ENCODE measurements at places on chromosomes 7 and 10. TPM values are rescaled to one million over a fixed set of nuclear protein-coding genes. Genes with fewer than 3 reads are reported as not detected.
A peak's percentile ranks its signal among the peaks of the same experiment; 100 is the strongest.

DNA sequence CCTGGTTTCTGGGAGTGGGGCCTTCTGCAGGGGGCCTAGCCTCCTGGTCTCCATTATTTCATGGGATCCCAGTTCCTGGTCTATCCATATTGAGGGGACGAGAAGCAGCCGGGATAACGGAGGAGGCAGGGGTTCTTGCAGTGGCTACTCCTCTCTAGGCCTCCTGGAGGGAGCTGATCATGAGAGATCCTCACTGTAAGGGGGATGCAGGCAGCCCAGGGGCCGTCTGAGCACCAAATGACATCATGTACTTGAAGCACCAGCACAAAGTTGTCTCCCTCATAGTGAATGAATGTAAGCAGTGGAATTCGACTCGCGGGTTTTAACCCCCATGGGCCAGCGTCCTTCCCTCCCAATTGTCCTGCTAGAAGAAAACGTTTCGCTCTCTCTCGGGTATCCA, 964 bp upstream of the ADCY1 start:
- no peak for DNase-seq

DNA sequence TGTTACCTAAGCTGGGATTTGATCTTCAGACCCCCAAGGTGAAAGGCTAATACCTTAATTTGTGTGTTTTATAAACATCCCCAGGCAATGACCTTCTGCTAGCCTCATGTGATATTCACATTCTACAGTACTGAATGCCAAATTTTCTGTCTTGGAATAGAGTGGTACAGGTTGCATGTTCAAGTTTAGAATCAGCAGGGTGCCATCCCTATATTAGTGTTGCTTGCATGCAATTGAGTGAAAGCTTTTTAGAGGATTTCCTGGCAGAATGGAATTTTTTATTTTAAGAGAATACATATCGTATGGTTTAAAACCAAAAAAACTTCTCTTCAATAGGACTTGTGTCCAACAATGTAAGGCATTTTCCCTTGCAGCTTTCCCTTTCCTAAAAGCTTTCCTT, 107.3 kb downstream of the LRMDA start:
- DNase-seq, result no peak

GRCh38 chr7:32890010-32890792, 1.4 kb downstream of the KBTBD2 start:
- DNase-seq, result no peak

DNA sequence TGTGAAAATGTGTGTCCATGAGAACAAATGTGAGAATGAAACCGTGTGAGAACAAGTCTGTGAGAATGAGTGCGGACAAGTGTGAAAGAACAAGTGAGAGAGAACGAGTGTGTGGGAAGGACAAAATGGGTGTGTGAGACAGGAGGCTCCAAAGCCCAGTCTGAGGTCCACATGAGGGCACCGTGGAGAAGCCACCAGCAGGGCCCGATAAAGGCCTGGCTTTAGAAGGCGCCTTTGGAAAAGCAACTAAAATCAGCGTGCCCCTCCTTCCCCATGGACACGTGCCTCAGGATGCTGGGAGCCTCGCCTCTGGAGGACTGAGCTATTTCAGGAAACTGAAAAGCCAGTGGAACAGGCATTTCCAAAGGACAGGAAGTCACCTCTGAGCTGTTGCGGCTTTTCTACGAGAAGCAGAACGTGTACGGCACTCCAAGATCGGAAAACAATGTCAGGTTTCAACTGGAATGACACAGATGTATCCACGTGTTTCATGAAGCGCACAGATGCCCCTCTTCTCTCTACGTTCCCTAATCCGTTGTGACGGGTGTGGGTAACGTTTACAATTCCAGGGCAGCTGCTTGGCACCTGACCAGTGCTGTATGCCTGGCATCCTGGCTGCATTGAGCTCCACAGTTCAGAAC, 46.4 kb downstream of the ESYT2 start:
- DNase-seq, result no peak

- no peak for DNase-seq
These were observed 991 bp downstream of the ZNF239 start for GRCh38 chr10:43573250-43574000.

DNA sequence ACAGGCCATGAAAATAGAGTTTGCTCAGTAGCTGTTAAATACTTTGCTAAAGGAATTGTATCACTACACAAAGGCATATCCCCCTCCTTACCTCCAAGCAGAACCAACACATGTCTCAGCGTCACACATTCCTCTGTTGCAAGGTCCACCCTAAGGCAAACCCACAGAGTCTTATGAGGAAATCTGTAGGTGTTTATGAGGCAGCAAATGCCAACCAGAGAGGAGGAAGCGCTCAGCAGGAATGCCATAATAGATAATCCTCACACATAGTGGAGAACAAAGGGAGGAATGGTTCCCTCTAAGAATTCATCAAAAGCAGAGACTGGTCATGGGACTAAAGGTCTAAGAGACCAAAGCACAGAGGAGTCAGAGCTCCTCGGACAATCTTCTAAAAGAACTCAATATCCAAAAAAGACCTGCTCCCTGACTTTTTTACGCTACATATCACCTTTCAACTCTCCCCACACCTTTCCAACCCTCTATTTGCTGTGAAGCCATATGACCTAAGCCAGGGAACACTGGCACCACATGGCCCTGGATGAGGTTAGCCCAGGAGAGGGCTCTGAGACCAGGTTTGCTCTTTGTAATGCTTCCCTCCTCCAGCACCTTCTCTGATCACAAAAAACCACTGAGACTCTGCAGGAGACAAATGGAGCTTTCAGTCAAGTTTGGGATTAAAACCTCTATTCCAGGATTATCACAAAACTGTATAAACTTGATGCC, 7.3 kb downstream of the SLC25A13 start:
- no peak for DNase-seq

- no peak for DNase-seq
These were observed 118.7 kb downstream of the MAD1L1 start for GRCh38 chr7:2114052-2114451.

GRCh38 chr7:115869190-115869589, 161.4 kb downstream of the TFEC start:
- DNase-seq, result no peak

- DNase-seq, result no peak
These were observed 5.9 kb upstream of the FAM131B start for GRCh38 chr7:143368387-143368786.

DNA sequence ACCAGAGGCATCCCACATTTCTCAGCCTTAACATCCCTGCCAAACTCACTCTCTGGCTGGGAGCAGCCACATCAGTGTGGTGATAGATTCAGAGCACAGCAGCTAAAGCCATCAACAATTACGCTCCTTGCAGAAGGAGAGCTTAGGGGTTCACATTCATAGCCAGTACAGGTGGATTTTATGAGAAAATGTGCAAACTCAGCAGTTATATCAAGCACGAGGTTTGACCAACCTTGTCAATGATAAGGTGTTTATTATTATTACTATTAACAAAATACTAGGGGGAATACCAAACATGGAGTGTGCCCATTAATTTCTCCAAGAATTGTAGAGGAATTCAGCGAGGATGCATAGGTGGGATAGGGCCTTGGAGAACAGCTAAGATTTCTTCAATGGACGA, 362.3 kb downstream of the WDR11 start:
- DNase-seq, result no peak

DNA sequence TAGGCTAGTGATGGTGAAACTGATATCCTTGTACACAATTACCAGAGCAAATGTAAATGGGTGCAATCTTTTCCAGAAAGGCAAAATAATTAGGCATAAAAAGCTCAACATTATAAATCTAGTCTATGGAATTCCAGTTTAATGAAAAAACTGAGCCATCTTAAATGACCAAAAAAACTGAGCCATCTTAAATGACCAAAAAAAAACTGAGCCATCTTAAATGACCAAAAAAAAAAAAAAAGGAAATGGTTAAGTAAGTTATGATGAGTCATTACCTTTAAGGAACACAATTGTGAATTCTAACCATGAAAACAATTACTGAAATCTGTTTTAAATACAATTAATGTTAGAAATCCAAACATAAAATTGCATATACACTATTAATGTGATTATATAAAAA, 25.3 kb downstream of the USP6NL start:
- DNase-seq, result no peak

- DNase-seq, result no peak
These were observed 1588.8 kb downstream of the REEP3 start for GRCh38 chr10:65110009-65110408.

DNA sequence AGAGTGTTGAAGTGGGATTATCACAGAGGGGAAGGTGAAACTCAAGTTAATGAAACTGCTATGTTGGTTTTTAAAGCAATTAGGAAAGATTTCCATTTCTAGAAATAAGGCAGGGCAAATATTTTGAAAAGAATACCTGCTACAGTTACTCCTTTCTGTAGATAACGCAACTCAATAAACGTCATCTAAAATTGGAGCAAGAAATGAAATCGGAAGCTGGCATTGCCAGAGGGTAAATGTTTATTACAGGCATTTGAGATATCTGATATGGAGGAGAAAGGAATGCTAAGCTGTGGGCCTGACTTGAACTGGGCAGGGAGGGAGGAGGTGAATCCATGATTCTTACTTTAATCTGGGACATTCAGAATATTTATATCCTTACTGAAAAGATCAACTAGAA, 217.0 kb upstream of the ADARB2 start:
- no peak for DNase-seq

DNA sequence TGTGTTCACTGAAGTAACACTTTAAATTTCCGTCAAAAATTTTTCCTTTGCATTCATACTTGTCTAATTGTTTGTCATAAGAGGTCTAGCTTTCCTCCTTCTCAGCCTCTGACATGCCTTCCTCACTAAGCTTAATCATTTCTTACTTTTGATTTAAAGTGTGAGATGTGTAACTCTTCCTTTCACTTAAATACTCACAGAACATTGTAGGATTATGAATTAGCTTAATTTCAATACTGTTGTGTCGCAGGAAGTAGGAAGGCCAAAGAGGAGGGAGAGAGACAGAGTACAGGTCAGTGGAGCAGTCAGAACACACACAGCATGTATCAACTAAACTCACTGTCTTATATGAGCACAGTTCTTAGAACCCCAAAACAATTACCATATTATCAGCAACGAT, 99.0 kb downstream of the SRPK2 start:
- DNase-seq, result no peak

GRCh38 chr7:157613575-157614322, 276.9 kb downstream of the DNAJB6 start:
- DNase-seq, result no peak

GRCh38 chr10:7378602-7379403, 32.0 kb downstream of the SFMBT2 start:
- DNase-seq, result no peak

DNA sequence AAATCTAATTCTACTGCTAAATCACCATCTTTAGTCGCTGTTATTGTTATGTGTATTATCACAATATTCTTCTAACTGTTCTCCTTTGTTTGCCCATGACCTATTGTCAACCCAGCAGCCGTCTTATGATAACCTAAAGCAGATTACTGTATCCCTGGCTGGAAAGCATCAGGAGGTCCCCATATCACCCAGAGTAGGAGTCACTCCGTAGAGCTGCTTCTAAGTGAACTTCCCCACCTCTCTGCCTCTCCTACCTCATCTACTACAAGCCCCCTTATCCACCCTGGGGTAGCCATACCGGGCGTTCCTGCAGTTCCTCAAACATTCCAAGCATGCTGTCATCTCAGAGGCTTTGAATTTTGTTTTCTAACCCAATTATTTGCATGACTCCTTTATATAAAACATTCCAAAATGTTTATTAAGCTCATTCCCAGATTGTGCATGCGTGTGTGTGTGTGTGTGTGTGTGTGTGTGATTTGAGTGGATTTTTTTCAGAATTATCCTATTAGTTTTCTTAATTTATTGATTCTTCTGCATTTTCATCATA, 39.7 kb downstream of the POU6F2 start:
- no peak for DNase-seq

DNA sequence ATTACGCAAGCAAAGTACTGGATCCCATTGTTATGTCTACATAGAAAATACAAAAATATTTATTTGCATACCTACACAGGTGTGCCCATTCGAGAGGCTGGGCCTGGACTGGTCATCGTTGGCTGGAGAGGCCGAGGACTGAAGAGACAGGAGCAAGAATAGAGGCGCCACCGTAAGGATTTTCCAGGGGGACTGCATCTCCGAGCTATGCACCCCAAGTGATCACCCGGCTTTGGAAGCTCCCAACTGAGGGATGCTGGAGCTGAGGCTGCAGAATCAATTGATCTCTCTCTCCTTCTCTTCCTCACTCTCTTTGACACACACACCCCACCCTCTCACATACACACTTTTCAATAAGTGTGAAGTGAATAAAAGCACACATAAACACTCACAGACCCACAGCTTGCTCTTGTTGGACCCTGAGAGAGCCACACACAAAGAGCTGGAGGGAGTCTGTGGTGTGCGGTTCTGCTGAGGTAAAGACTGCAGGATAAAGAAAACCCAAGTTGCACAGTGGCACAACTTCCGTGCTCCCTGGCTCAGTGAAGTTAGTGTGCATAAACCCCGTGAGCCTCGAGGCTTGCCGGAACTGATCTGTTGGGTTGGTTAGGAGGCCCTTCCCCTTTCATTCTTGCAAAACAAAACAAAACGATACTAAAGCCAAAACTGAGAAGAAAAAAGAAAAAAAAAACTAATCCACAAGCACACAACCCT, at the start of gene AOAH:
Gene AOAH (minus strand): TSS at position 544 of the 714 bp plus-strand sequence. CDS start 346 bp downstream, at position 198.
- DNase-seq, result no peak

DNA sequence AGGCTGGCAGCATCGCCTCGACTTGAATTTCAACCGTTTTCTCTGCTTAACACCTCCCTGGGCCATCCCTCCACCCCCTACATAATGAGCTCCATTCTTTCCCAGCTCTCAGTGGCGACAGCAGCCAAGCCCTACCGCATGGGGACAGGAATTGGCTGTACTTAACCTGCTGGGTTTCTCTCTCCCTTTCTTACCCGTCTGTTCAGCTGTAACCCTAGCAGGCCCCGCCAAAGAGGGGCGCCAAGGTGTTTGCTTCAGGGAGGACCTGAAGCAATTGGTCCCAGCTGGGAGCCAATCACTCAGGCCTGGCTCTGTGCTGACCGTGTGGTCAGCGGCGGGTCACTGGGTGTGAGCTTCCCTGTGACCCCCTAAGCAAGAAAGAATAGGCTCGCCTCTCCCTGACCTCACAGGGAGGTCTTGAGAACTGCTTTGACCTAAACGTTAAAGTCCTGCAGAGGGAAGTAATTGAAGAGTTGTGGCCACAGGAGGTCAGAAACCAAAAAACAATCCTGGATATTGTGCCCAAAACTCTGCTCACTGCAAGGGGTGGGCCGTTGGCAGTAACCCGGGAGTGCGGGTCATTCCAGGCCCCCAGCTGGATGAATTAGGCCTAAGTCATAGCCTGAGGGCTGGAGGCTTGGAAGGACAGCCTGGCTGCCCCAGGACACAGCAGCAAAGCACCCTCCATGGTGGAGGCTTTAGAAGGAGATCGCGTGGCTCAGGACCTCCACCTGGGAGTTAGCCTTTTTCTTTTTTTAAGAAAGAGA, 114.6 kb downstream of the ITIH5 start:
- no peak for DNase-seq

GRCh38 chr7:36207451-36208291, 54.6 kb downstream of the EEPD1 start:
- DNase-seq, result peak; percentile 53

- DNase-seq, result no peak
These were observed 21.9 kb downstream of the PCBD1 start for GRCh38 chr10:70866424-70866823.

The DNAH11 gene
- total RNA-seq, result 1.5 TPM

The CYP3A4 gene
- not detected for total RNA-seq

The SLC18A3 gene
- not detected for total RNA-seq

The PRPS1L1 gene
- total RNA-seq, result not detected

The DENND2A gene
- 36.5 TPM for total RNA-seq

The DRGX gene
- total RNA-seq, result 2.6 TPM

The SYNPO2L gene
- total RNA-seq, result not detected

All from dorsolateral prefrontal cortex (tissue), 122 donors.